T-helper 17 cell (primary cell): ENCODE measurements at places on chromosomes 12 and 14. TPM values are rescaled to one million over a fixed set of nuclear protein-coding genes. Genes with fewer than 3 reads are reported as not detected.

SIX6 gene
- total RNA-seq, result not detected

DNA sequence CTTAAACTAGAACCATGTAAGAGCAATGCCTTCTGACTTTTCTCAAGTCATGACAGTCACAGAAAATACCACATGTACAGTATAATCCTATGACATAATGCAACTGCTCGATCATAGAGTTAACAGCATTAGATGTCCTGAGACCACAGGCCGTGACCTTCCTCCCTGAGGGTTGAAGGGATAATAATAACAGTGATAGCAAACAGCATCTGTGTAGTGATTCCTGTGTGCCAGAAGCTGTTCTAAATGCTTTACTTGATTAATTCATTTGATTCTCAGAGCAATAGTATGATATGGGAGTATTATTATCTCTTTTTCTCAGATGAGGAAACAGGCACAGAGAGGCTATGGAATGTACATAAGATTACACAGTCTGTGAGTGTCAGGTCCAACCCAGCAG, 53.2 kb downstream of the SLC35F4 start:
- H3K36me3 ChIP-seq, result no peaks in the 10 kb centered on the region
- no peak overlapping the region for H3K4me3 ChIP-seq
- DNase-seq, result no peak
- no peaks in the 10 kb centered on the region for H3K4me1 ChIP-seq

GRCh38 chr12:89393551-89394121, 41.3 kb upstream of the DUSP6 start:
- DNase-seq, result no peak
- H3K36me3 ChIP-seq, result peaks cover 5% of the 10 kb centered on the region
- no peak overlapping the region for H3K4me3 ChIP-seq
- H3K27ac ChIP-seq, result no peak overlapping the region
- H3K27me3 ChIP-seq, result no peaks in the 10 kb centered on the region
- peaks cover 23% of the 10 kb centered on the region for H3K4me1 ChIP-seq

GRCh38 chr14:60327447-60328331, 78.7 kb downstream of the PPM1A start:
- H3K27ac ChIP-seq, result no peak overlapping the region
- peak overlapping the region; percentile 89 for H3K4me3 ChIP-seq
- peaks cover 34% of the 10 kb centered on the region for H3K27me3 ChIP-seq
- H3K36me3 ChIP-seq, result peaks cover 4% of the 10 kb centered on the region
- peak; percentile 25 for DNase-seq
- H3K4me1 ChIP-seq, result peaks cover 19% of the 10 kb centered on the region

- H3K36me3 ChIP-seq, result no peaks in the 10 kb centered on the region
- H3K27me3 ChIP-seq, result peaks cover 26% of the 10 kb centered on the region
- no peak overlapping the region for H3K27ac ChIP-seq
- DNase-seq, result no peak
- H3K4me1 ChIP-seq, result peaks cover 8% of the 10 kb centered on the region
- no peak overlapping the region for H3K4me3 ChIP-seq
Measured at GRCh38 chr12:29427964-29428363, 47.0 kb upstream of the ERGIC2 start.

DNA sequence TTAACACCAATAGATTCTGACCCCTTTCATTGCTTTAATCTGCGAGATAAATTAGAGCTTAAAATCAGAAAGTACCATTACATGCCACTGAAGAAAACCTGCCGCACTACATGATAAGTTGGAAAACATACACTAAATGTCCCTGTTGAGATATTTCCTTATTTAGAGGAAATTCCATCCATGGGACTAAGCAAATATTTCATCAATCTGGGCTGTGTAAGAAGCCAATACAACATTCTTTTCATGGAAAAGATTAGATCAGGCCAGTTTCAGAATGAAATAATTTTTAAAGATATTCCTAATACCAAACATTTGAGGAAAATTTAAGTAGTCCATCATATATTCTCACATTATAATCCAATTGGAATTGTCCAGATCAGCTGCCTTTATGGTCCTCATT, 112.8 kb downstream of the LLPH start:
- H3K4me3 ChIP-seq, result no peak overlapping the region
- no peak overlapping the region for H3K27ac ChIP-seq
- no peaks in the 10 kb centered on the region for H3K4me1 ChIP-seq
- peaks cover 36% of the 10 kb centered on the region for H3K27me3 ChIP-seq
- no peaks in the 10 kb centered on the region for H3K36me3 ChIP-seq

GRCh38 chr12:5375547-5376295, 56.2 kb upstream of the NTF3 start:
- no peak overlapping the region for H3K27ac ChIP-seq
- H3K4me1 ChIP-seq, result no peaks in the 10 kb centered on the region
- DNase-seq, result no peak

GRCh38 chr14:57066887-57067513, 201.7 kb downstream of the EXOC5 start:
- H3K4me1 ChIP-seq, result peaks cover 3% of the 10 kb centered on the region
- peaks cover 2% of the 10 kb centered on the region for H3K36me3 ChIP-seq
- no peak for DNase-seq
- H3K27me3 ChIP-seq, result peaks cover 32% of the 10 kb centered on the region

DNA sequence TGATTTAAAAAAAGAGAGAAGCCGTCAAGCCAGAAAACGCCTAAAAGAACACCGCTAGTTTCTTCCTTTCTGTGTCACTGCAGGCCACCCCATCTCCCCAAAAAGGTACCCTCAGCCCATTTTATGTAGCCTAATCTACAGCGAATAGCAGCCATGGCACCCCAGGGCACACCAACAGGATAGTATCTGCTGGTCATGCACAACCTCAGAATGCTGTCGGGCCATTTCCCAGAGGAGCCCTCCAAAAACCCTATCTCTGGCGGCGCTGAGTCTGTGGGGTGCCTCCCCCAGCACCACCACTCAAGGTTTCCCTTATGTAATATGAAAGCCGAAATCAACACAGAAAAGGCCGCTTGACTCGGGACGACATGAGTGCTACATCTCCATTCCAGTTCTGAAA, 98.9 kb downstream of the BCL11B start:
- H3K36me3 ChIP-seq, result peaks cover 6% of the 10 kb centered on the region
- no peak for DNase-seq
- no peaks in the 10 kb centered on the region for H3K27me3 ChIP-seq
- peak overlapping the region; percentile 19 for H3K4me3 ChIP-seq
- no peak overlapping the region for H3K27ac ChIP-seq

- peaks cover 28% of the 10 kb centered on the region for H3K4me1 ChIP-seq
- peak overlapping the region; percentile 99 for H3K4me3 ChIP-seq
- peaks cover 3% of the 10 kb centered on the region for H3K36me3 ChIP-seq
Measured at GRCh38 chr12:65168681-65169319, 583 bp upstream of the LEMD3 start.

DNA sequence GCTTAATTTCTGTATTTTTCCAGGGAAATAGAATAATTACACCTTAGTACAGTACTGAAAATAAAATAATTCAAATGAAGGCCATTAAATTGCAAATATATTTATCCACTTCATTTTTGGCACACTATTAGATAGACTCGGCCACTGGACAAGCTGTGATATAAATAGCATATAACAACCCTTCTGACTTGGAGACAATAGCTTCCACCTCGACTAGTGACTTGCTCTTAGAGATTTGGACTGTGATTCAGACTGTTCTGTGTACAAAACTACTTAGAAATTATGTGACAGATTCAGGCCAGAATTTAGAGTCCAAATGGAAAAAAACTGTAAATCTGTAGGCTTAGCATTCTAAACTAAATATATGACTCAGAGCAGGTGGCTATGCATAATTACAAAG, 949.9 kb downstream of the LRFN5 start:
- H3K4me3 ChIP-seq, result no peak overlapping the region
- DNase-seq, result no peak
- H3K4me1 ChIP-seq, result no peaks in the 10 kb centered on the region
- no peaks in the 10 kb centered on the region for H3K36me3 ChIP-seq
- H3K27me3 ChIP-seq, result no peaks in the 10 kb centered on the region

GRCh38 chr12:45303945-45304344, 88.0 kb downstream of the ANO6 start:
- peaks cover 6% of the 10 kb centered on the region for H3K4me1 ChIP-seq
- H3K4me3 ChIP-seq, result no peak overlapping the region
- H3K27me3 ChIP-seq, result no peaks in the 10 kb centered on the region
- H3K36me3 ChIP-seq, result peaks cover 5% of the 10 kb centered on the region

NTS gene
- total RNA-seq, result not detected

TAS2R19 gene
- 1.4 TPM for total RNA-seq

GRCh38 chr14:38199739-38200138, 8.0 kb upstream of the SSTR1 start:
- DNase-seq, result no peak
- H3K4me1 ChIP-seq, result no peaks in the 10 kb centered on the region
- H3K4me3 ChIP-seq, result no peak overlapping the region
- no peak overlapping the region for H3K27ac ChIP-seq
- no peaks in the 10 kb centered on the region for H3K36me3 ChIP-seq
- H3K27me3 ChIP-seq, result no peaks in the 10 kb centered on the region

BCL7A gene
- 2.6 TPM for total RNA-seq

GRCh38 chr14:63398952-63399351, 80.2 kb upstream of the GPHB5 start:
- H3K27me3 ChIP-seq, result no peaks in the 10 kb centered on the region
- H3K4me1 ChIP-seq, result peaks cover 17% of the 10 kb centered on the region

NFE2 gene
- 26.4 TPM for total RNA-seq

GRCh38 chr12:64494998-64495729, 43.2 kb downstream of the TBK1 start:
- DNase-seq, result no peak
- H3K27ac ChIP-seq, result no peak overlapping the region
- peaks cover 6% of the 10 kb centered on the region for H3K4me1 ChIP-seq
- H3K4me3 ChIP-seq, result peak overlapping the region; percentile 21
- no peaks in the 10 kb centered on the region for H3K27me3 ChIP-seq

GRCh38 chr12:112815589-112816321, 24.2 kb downstream of the RPH3A start:
- DNase-seq, result no peak
- H3K36me3 ChIP-seq, result no peaks in the 10 kb centered on the region
- no peak overlapping the region for H3K27ac ChIP-seq
- peaks cover 6% of the 10 kb centered on the region for H3K4me1 ChIP-seq

- DNase-seq, result no peak
- H3K36me3 ChIP-seq, result peaks cover 10% of the 10 kb centered on the region
- H3K4me1 ChIP-seq, result peaks cover 9% of the 10 kb centered on the region
Measured at GRCh38 chr12:11853126-11853525, 203.7 kb downstream of the ETV6 start.

- H3K4me1 ChIP-seq, result peaks cover 24% of the 10 kb centered on the region
- no peaks in the 10 kb centered on the region for H3K27me3 ChIP-seq
- no peak overlapping the region for H3K4me3 ChIP-seq
- H3K27ac ChIP-seq, result no peak overlapping the region
- no peaks in the 10 kb centered on the region for H3K36me3 ChIP-seq
Measured at GRCh38 chr14:68730348-68730747, 62.5 kb downstream of the ZFP36L1 start.

DNA sequence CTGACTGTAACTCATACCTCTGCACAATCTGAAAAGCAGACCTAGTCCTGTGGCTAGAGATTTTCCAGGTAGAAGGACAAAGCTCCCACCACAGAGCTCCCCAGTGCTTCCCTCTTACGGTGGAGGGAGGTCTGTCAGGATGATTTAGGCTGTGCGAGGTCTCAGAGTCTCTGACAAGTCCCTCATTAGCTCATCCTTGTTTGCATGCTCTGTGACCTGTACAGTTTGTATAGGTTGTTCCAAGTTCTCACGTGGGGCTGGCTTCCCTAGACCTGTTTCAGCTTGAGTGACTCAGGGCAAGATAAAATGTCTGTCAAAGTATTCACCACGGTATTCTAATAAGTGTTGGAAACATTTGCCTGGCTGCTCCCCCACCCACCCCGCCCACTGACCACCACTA, 34.8 kb downstream of the ASCL1 start:
- H3K4me1 ChIP-seq, result no peaks in the 10 kb centered on the region
- no peaks in the 10 kb centered on the region for H3K36me3 ChIP-seq
- DNase-seq, result no peak
- no peak overlapping the region for H3K4me3 ChIP-seq

DNA sequence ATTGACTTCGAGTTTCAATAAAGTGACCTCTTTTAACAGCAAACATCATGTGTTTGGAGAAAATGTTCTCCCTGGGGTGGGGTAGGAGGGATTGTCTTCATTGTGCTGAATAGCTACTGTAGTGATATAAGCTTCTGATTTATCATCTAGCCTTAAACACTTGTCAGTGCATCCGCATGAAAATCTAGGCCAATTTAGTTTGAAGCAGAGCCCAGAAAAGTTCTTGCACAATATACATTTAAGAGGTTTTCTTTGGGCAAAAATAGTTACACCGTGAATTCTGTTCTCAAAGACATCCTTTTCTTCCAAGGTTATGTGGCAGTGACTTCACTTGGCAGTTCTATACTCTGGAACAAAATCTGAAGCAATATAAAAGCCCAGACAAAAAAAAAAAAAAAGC, 136.0 kb upstream of the IFNG-AS1 start:
- H3K4me1 ChIP-seq, result no peaks in the 10 kb centered on the region
- H3K4me3 ChIP-seq, result no peak overlapping the region
- peaks cover 3% of the 10 kb centered on the region for H3K36me3 ChIP-seq
- no peak for DNase-seq
- H3K27ac ChIP-seq, result no peak overlapping the region

DNA sequence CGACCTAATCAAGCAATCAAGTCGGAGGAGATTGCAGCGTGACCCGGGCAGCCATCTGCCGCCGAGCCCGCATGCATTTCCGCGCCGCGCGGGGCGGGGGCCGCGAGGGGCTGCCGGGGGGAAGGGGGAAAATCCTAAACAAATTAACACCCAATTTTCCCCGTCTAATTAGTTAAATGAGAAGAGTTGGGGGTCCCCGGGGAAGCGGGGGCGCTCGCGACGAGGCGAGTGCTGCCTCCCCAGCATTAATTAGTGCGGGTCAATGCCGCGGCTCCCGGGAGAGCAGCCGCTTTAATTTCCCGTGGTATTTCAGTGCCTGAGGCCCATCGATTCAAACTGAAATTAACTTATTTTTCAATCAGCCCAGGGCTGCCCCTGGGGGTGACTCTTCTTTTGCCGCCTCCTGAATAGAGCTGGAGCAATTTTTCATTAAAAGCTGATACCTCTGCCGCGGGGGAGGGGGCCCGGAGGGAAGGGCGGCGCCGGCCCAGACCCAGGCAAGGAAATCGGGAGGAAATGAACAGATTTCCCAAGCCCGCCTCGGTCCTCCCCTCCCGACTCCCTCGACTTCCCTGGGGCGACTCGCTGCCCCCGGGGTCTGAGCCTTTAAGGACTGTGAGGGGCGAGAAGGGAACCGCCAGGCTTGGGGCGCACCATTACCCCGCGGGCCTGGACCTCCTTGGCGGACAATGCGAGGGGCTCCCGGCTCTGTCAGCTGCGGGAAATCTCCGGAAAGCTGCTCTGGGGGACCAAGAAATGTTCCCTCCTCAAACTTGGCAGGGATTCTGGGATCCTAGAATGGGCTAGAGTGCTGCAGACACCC, 18.9 kb downstream of the VSX2 start:
- no peaks in the 10 kb centered on the region for H3K36me3 ChIP-seq
- peaks cover 5% of the 10 kb centered on the region for H3K27me3 ChIP-seq
- no peak overlapping the region for H3K27ac ChIP-seq
- peak overlapping the region; percentile 83 for H3K4me3 ChIP-seq

FBXW8 gene
- total RNA-seq, result 8.6 TPM

DNA sequence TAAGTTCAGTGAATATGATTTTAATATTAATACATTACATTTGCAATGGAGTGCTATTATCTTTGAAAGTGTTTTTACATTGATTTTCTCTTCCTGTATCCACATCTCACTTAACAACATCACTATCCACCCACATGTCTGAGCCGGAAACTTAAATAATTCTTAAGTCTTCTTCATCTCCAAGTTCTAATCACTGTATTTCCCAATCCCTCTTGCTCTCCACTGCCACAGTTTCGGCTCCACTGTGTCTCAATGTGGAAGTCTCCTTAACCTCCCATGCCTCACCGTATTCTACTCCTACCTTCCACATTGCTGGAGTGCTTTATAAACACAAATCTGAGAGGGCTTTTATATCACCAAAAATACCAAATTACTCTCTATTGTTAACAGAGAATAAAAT, 25.3 kb downstream of the RTN1 start:
- no peaks in the 10 kb centered on the region for H3K36me3 ChIP-seq
- H3K27me3 ChIP-seq, result peaks cover 10% of the 10 kb centered on the region
- no peak overlapping the region for H3K27ac ChIP-seq
- DNase-seq, result no peak
- no peak overlapping the region for H3K4me3 ChIP-seq

ACOT4 gene
- total RNA-seq, result 1.1 TPM
